Midbrain (tissue), 1 donor: ENCODE measurements at places on chromosomes 12 and 14.

DNA sequence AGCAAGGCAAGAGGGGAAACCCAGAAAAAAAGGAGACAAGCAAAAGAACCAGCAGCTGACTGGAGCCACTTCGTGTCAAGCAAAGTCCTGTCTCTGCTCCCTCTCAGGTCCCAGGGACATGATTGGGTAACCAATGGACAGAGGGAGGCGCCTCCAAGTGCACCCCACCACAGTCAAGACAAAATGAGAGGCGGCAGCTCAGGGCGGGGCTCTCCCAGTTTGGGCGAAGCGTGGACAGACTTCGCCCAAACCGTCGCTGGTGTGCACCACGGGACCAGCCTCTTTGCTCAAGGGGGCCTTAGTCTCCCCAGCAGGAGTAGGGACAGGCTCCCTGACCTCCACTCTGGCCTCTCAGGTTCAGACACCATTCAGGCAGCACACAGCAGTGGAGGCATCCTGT lies 1.5 kb upstream of the BEGAIN start:
- DNase-seq: no peak

GRCh38 chr12:26318661-26319068 lies 123.3 kb downstream of the SSPN start:
- DNase-seq: no peak

DNA sequence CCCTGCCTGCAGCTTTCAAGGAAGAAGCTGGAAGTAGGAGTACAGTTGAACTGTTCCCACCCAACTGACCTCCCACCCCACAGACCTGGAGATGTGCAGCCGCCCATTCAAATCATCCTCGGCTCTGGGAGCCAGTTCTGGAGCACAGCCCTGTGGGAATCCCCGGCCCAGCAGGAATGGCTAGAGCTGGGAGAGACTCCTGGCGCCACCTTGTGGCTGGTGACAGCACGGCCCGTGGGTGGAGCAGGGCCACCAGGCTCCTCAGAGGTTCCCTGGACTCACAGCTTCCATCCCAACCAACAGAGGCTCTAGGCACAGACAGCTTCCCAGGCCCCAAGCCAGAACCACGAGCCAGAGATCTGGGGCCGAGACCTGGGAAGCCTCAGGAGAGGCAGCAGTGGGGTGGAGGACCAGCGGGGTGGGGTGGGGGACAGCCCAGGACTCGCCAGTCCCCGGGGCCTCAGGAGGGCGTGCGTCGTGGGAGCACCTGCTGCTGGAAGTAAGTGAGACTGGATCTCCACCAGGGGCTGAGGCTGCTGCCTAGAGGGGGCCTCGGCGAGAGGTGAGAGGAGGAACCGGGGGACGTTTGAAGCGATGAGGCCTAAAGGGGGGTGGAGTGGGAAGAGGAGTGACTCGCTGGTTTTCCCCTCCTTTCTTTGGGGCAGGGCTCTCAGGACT lies 43.4 kb downstream of the RNF34 start:
- peak; percentile 85 for DNase-seq

DNA sequence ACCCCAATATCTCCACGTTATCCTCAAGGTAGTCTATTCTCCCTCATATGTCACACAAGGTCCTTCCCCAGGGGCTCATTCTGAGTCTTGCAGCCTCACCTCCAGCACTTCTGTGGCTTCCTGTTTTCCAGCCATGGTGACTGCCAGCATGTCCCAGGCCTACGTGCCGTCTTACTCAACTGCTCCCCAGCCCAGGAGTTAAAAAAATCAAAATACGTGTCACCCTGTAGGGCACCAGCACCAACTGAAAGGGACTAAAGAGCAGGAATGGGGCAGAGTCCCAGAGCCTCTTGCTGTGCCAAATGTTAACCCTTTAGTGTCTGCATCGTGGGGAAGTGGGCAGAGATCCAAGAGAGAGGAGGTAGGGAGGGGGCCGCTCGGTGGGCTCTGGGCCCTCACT lies 37.0 kb upstream of the MED13L start:
- no peak for DNase-seq

GRCh38 chr12:50234347-50234746 lies 49.0 kb downstream of the LIMA1 start:
- DNase-seq: no peak

GRCh38 chr12:26867080-26867479 lies 34.1 kb upstream of the ITPR2 start:
- DNase-seq: no peak

DNA sequence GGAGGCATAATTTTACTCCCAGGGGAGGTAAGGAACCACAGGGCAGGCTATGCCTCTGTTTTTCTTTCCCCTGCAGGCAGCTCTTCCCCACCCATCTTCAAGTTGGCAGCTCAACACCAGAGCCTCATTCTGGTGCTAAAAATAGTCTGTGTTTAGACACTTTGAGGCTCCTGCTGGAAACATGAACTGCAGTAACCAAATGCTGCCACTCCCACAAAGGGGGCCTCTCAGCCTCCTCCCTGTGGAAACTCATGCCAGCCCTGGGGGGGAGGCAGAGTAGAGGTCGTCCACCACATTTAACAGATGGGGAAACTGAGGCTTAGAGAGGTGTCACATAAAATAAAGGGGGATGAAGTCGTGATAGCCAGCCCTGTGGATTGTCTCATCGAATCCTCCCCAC lies 61.4 kb downstream of the WSCD2 start:
- DNase-seq: peak; percentile 14

- DNase-seq: no peak
These were observed 136.1 kb upstream of the WSCD2 start for GRCh38 chr12:107992870-107993451.

GRCh38 chr14:50544911-50545310 lies 12.5 kb upstream of the MAP4K5 start:
- DNase-seq: no peak
